ENCODE measurements at places on chromosomes 6 and 20. TPM values are rescaled to one million over a fixed set of nuclear protein-coding genes. Genes with fewer than 3 reads are reported as not detected.

GRCh38 chr20:5402903-5403531 lies 86.3 kb upstream of the PROKR2 start:
- H3K27ac ChIP-seq: no peak overlapping the region
- no peak for DNase-seq
- H3K4me3 ChIP-seq: no peak overlapping the region
- no peaks in the 10 kb centered on the region for H3K36me3 ChIP-seq
- H3K4me1 ChIP-seq: no peaks in the 10 kb centered on the region
- H3K27me3 ChIP-seq: peaks cover 7% of the 10 kb centered on the region

Gene TRAM2
- 9.1 TPM for total RNA-seq

Gene UNC5CL
- 2.2 TPM for total RNA-seq

Gene THBD
- total RNA-seq: not detected

DNA sequence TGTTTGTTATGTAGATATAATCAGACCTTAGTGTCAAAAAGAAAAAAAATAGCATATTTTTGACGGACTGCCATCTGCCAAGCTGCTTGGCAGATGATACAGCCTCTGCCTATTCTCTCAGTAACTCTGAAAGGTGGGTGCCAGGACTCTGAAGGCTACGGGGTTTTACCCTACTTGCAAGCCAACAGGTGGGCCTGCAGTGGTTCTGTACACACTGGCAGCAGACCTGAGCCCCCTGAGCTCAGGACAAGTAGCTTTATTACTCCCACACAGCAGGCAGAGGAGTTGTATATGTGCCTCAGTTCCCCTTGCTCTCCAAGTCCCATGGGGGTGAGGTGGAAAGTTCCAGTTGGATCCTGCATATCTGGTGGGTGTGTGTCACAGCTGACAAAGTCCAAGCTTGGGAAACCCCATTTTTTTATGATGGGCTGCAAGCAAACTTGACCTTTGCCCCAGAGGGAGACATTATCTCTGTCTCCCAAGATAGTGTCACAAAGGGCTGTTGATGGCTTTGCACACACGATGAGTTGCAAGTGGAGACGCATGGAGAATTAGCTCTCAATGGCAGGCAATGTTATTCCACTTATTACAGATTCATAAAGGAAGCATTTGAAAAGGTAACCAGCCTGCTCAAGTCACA lies 20.5 kb upstream of the AFDN start:
- no peaks in the 10 kb centered on the region for H3K36me3 ChIP-seq
- no peak overlapping the region for H3K4me3 ChIP-seq
- no peak overlapping the region for H3K27ac ChIP-seq
- H3K27me3 ChIP-seq: peaks cover 33% of the 10 kb centered on the region
- no peak for DNase-seq

DNA sequence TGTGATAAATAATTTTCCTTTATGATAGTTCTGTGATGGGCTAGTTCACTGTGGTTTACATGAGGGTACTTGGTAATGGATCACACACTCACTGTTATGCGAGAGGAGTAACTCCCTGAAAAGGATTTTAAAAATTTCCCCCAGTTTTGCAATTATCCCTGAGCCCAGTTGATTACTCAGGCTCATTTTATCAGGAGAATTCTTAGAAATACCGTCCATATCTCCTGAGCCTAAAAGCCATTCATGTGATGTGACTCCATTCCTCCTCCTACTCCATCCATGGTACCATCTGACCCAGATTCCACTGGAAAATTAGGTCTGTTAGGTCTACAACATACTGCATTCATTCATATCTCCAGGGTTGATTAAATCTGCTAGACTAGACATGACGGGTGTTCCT lies 16.4 kb upstream of the IBTK start:
- DNase-seq: no peak
- no peak overlapping the region for H3K27ac ChIP-seq
- H3K27me3 ChIP-seq: peaks cover 3% of the 10 kb centered on the region
- H3K4me3 ChIP-seq: no peak overlapping the region
- H3K4me1 ChIP-seq: no peaks in the 10 kb centered on the region
- no peaks in the 10 kb centered on the region for H3K36me3 ChIP-seq

GRCh38 chr20:62980970-62981369 lies 25.8 kb downstream of the BHLHE23 start:
- peaks cover 51% of the 10 kb centered on the region for H3K4me1 ChIP-seq
- no peak for DNase-seq
- no peaks in the 10 kb centered on the region for H3K36me3 ChIP-seq
- no peak overlapping the region for H3K4me3 ChIP-seq

- DNase-seq: no peak
- no peak overlapping the region for H3K4me3 ChIP-seq
- H3K4me1 ChIP-seq: no peaks in the 10 kb centered on the region
These were observed 56.4 kb downstream of the CD24 start for GRCh38 chr6:106918115-106918514.

Gene NFKBIE
- 94.7 TPM for total RNA-seq

- H3K27me3 ChIP-seq: no peaks in the 10 kb centered on the region
- H3K4me3 ChIP-seq: no peak overlapping the region
- peak overlapping the region; percentile 30 for H3K27ac ChIP-seq
- H3K36me3 ChIP-seq: peaks cover 52% of the 10 kb centered on the region
- peaks cover 82% of the 10 kb centered on the region for H3K4me1 ChIP-seq
These were observed 44.7 kb downstream of the NCOA3 start for GRCh38 chr20:47546184-47547033.

GRCh38 chr20:36744764-36745191 lies 1.1 kb downstream of the NDRG3 start:
- no peaks in the 10 kb centered on the region for H3K27me3 ChIP-seq
- H3K27ac ChIP-seq: no peak overlapping the region
- peaks cover 16% of the 10 kb centered on the region for H3K4me1 ChIP-seq
- no peak for DNase-seq
